Esophagus squamous epithelium (tissue), 5 donors: ENCODE measurements at places on chromosomes 2 and 18. TPM values are rescaled to one million over a fixed set of nuclear protein-coding genes. Genes with fewer than 3 reads are reported as not detected.

STON1 gene
- 37.2 TPM for total RNA-seq

DNA sequence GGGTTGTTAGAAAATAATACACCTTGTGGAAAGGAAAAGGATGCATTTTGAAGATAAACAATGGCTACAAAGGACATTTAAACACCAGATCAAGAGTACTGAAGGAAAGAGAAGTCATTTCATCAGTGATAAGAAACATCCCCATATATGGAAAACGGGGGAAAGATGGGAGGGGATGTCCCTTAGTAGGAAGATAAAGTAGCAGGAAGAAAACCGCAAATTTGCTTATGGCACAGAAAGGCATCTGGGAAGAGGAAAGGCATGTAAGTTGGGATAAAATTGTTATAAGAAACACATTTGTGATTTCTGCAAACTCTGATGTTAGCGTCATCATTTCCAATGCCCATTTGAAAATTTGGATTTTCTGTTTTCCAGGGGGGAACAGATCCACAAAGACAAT, 10.5 kb upstream of the LYPD1 start:
- no peak for DNase-seq
- no peak overlapping the region for H3K27ac ChIP-seq
- H3K4me3 ChIP-seq: no peak overlapping the region

GRCh38 chr18:28041366-28041765, 135.6 kb downstream of the CDH2 start:
- DNase-seq: no peak
- no peak overlapping the region for H3K27ac ChIP-seq
- no peak overlapping the region for H3K4me3 ChIP-seq
- H3K27me3 ChIP-seq: no peaks in the 10 kb centered on the region
- no peaks in the 10 kb centered on the region for H3K4me1 ChIP-seq

DNA sequence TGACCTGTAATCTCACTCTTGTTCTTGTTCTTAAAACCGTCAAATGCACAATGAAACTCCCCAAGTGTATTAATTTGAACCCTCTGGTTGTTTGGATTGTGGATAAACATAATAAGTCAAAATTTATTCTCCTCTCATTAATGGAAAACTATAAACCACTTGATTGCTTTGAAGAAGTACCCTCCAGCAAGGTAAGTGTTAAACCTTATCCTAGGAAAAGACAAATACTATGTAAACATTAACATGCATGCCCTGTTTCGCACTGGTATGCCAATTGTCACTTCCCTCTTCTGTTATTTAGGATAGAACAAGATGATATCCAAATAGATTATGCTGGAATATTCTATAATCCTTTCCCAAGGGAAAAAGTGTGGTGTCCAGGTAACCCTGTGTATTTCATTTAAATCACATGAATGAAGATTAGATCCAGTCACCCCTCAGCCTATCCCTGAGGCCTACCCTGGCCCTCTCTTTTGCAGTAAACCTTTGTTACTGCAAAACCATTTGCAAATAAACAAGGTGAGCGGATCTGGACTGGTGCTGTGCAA, 1.3 kb downstream of the ADI1 start:
- H3K27ac ChIP-seq: peak overlapping the region; percentile 100
- DNase-seq: no peak
- H3K4me3 ChIP-seq: peak overlapping the region; percentile 94
- peaks cover 6% of the 10 kb centered on the region for H3K36me3 ChIP-seq

DNA sequence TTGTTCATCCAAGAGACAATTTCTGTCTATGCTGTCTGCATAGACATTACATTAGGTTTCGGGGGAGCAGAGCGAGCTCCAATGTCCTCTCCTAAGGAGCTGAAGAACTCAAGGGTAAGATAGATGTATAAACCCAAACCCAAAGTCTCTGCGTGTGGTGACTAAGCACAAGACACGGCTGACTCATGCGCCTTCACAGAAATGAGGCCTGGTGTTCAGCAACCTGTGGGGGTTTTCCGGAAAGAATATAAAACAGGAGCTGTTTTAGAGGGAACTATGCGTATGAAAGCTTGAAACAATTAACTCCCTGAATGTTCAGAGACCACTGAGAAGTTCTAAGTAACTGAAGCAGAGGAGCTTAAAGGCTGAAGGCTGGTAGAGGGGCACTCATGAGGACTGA, 154.7 kb downstream of the SOX11 start:
- H3K27ac ChIP-seq: no peak overlapping the region
- no peaks in the 10 kb centered on the region for H3K27me3 ChIP-seq

RAX gene
- total RNA-seq: not detected

RBM43 gene
- 2.5 TPM for total RNA-seq

DSC3 gene
- 283 TPM for total RNA-seq

DSG1 gene
- total RNA-seq: 60.2 TPM

IER3IP1 gene
- total RNA-seq: 14.1 TPM

DNA sequence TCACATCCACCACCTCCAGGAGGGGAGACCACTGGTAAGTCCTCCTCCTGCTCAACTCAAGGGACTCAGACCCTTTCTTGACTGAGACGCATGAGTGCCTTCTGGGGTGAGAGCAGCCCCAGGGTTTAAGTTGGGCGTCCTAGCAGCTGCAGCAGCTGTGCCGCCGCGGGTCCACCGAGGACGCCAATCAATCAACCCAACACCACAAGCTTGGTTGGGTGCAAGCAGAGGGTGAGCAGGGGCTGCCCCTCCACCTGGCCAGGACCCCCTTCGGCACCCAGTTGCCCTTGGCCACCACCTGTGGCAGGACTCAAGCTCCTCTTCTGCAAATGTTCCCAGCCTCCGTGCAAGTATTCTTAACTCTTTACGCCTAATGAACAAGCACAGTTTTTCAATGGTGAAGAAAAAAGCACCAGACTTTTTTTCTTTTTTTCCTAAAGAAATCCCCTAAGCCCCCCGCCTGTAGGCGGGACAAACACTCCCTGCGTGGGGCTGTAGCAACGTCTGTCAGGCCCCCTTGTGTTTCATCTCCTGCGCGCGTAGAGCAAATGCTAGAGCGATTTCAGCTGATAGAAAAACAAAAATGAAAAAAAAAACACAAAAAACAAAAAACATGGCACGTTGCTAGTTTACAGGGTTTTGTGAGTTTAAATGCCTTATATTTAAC, 197.1 kb downstream of the LOXHD1 start:
- no peak overlapping the region for H3K27ac ChIP-seq
- no peak for DNase-seq
- no peaks in the 10 kb centered on the region for H3K36me3 ChIP-seq
- H3K4me3 ChIP-seq: no peak overlapping the region
- H3K4me1 ChIP-seq: no peaks in the 10 kb centered on the region
- H3K27me3 ChIP-seq: no peaks in the 10 kb centered on the region

TLX2 gene
- not detected for total RNA-seq

DNA sequence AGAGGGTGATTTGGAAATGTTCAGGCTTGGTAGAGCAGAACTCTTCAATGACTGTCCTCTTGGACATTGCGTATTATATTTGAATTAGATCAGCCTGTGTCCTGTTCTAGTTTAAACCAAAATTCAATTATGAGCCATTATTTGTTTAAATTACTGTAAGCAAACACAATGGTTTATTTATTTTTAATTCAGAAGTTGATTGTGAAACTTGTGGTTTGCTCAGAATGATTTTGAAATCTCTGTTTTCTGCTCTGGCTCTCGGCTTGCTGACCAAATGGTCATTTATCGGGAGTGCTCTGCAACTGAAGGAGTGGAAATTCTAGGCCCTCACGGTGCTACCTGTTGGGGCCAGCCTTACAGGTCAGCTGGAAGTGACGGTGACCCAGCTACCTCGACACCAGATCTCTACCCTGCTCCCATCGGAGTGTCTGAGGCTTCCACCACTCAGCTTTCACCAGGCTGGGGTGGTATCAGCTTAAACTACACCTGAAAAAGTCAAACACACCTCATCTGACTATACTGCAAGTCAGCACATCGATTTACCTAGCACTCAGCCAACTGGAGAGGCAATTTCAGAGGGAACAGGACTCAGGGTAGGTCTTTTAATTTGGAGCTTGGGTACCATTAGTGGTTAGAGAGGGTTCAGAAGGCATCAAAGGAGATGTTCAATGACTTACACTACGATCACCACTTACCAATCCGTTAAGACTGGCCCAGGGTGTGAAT, 36.8 kb upstream of the GPD2 start:
- no peaks in the 10 kb centered on the region for H3K4me1 ChIP-seq
- H3K4me3 ChIP-seq: peak overlapping the region; percentile 53
- H3K36me3 ChIP-seq: no peaks in the 10 kb centered on the region

GRCh38 chr18:24157855-24158254, 19.0 kb downstream of the CABYR start:
- DNase-seq: no peak
- no peak overlapping the region for H3K27ac ChIP-seq
- no peaks in the 10 kb centered on the region for H3K4me1 ChIP-seq

- H3K27ac ChIP-seq: no peak overlapping the region
- no peaks in the 10 kb centered on the region for H3K4me1 ChIP-seq
- H3K36me3 ChIP-seq: peaks cover 73% of the 10 kb centered on the region
- H3K27me3 ChIP-seq: no peaks in the 10 kb centered on the region
- H3K4me3 ChIP-seq: no peak overlapping the region
- no peak for DNase-seq
Observed at GRCh38 chr18:172361-172760, 14.0 kb downstream of the USP14 start.

MPPE1 gene
- 22.4 TPM for total RNA-seq

- peak overlapping the region; percentile 87 for H3K4me3 ChIP-seq
- H3K27ac ChIP-seq: peak overlapping the region; percentile 98
- DNase-seq: no peak
- H3K27me3 ChIP-seq: no peaks in the 10 kb centered on the region
Observed at GRCh38 chr18:11850821-11851145, 430 bp upstream of the CHMP1B start.

DNA sequence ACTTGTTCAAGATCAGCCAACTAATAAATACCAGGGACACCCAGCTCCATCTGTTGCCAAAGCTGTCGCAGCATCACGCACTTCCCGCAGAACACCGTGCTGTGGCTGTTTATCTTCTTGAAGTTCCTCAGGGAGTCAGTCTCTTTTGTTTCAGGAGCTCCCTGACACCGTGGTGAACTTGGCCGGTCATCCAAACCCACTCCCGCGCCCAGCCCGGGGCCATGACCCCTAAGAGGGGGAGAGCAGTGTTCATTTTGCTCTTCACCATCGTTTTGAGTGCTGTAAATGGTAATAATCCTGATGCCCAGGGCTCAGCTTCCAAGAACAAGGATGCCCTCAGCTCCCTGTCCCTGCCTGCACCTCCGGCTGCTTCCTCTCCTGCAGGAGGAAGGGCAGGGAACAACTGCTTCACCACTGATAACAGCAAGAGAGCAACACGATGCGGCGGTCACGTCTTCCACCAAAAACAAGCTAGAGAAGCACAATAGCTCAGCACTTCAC, 131.4 kb downstream of the SEPTIN10 start:
- peaks cover under 1% of the 10 kb centered on the region for H3K4me1 ChIP-seq
- H3K4me3 ChIP-seq: no peak overlapping the region
- no peaks in the 10 kb centered on the region for H3K27me3 ChIP-seq
- no peak for DNase-seq
- no peak overlapping the region for H3K27ac ChIP-seq
- H3K36me3 ChIP-seq: no peaks in the 10 kb centered on the region

DNA sequence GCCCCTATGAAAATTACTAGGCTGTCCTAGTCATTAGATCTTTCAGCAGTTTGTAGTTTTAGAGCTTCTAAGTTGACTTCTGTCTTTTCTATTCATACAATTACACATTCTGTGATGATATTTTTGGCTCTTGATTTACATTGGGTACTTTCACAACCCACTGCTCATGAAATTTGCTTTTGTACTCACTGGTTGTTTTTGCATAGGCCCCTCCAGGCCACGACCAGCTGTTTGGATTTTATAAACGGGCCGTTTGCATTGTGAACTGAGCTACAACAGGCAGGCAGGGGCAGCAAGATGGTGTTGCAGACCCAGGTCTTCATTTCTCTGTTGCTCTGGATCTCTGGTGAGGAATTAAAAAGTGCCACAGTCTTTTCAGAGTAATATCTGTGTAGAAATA, 193.8 kb downstream of the RPIA start:
- no peaks in the 10 kb centered on the region for H3K4me1 ChIP-seq
- no peaks in the 10 kb centered on the region for H3K27me3 ChIP-seq
- no peaks in the 10 kb centered on the region for H3K36me3 ChIP-seq
- no peak overlapping the region for H3K27ac ChIP-seq
